Regular cardiac myocyte (primary cell): ENCODE measurements at places on chromosomes 7 and 10. TPM values are rescaled to one million over a fixed set of nuclear protein-coding genes. Genes with fewer than 3 reads are reported as not detected.

PDAP1 gene
- total RNA-seq, result 37.2 and 106 TPM in 2 replicates

ADAM12 gene
- total RNA-seq, result 21.3 and 92.2 TPM in 2 replicates

SAP25 gene
- not detected in 2 replicates for total RNA-seq

SPDYE2 gene
- total RNA-seq, result not detected in 2 replicates

GPR146 gene
- total RNA-seq, result 4.0 and 9.0 TPM in 2 replicates
